ENCODE measurements at places on chromosomes 1 and 21.
A peak's percentile ranks its signal among the peaks of the same experiment; 100 is the strongest.

- peak; percentile 77 for DNase-seq
Observed at GRCh38 chr1:59879574-59879973, 47.0 kb downstream of the CYP2J2 start.

GRCh38 chr1:197356723-197357533 is 88.9 kb downstream of the CRB1 start:
- peak; percentile 53 for DNase-seq

- DNase-seq, result no peak
Observed at GRCh38 chr1:33792651-33793050, 71.2 kb upstream of the HMGB4 start.

GRCh38 chr1:206725109-206725963 is 40.6 kb downstream of the MAPKAPK2 start:
- peak; percentile 46 for DNase-seq

GRCh38 chr1:243923292-243924171 is 73.5 kb upstream of the AKT3 start:
- no peak for DNase-seq

DNA sequence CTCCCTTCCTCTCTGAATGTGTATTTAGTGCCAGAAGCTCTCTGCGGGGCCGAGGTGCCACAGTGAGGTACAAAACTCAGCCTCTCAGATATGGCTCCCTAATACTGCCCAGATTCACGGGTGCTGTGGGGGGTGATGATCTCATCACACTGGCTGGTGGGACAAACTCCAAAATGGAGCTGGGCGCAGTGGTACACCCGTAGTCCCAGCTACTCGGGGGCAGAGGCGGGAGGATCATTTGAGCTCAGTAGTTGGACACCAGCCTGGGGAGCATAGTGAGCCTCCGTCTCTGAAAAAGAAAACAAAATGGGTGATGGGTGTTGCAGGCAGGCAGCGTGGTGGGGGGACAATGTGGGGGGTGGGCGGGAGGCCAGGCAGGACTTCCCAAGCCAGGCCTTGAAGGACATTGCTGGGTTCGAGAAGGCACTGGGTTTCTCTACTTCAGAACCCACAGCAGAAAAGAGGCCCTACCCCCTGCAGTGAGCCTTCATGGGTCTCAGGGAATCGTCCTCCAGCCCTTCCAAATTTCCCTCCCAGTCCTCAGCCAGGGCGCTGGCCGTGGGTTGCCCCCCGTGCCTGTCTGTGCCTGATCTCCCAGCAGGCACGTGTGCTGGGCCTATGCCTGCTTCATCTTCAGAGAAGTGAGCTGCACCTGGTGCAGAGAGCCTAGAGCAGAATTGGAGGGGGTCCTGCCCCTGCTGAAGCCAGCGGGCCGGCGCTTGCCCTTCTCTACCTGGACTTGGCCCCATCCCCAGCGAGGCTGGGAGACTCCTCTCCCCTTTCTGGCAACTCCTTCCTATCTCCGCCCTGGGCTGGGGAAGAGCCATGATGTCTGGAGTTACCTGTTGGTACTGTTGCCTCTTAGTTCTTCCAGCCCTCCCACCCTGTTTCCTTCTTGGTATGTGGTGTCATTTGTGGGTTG is 14.0 kb downstream of the H6PD start:
- DNase-seq, result no peak

GRCh38 chr1:162380061-162380846 is 1.3 kb upstream of the C1orf226 start:
- DNase-seq, result peak; percentile 71

GRCh38 chr21:43369124-43369523 is 57.8 kb downstream of the SIK1 start:
- DNase-seq, result no peak

DNA sequence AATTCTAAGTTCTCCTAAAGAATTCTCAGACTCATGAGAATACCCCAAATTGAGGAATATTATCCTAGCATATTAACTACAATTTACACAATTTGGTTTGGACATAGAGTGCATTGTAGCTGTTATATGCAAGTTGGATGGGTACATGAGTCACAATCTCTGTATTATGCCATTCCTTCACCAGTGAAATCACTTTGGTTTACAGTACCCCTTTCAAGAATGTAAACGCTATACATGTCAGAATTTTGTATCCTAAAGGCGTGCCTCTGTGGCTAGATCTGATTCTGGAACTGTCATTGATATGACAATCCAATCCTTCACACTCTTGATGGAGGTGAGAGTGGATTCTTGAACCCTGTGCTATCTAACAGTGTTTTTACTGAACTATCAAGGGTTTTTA is 6.7 kb upstream of the IL10RB start:
- peak; percentile 68 for DNase-seq

DNA sequence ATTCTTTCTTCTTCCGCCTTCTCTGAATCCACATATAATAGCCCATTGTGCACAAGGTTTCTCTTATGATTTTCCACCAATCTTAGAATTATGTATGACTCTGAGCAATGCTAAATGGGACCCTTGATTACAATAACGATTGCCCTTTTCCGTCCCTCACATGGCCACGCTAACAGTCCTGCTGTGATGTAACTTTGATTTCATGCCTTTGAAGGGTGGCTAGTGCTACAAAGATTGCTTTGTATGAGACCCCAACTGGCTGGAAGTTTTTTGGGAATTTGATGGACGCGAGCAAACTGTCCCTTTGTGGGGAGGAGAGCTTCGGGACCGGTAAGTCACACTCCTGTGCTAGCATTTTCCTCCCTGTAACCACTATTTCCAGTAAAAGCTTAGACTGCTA is 45.3 kb downstream of the PGM1 start:
- DNase-seq, result no peak

- DNase-seq, result peak; percentile 3
Observed at GRCh38 chr1:237685551-237685950, 205.2 kb downstream of the ZP4 start.

GRCh38 chr1:210124736-210125135 is 107.9 kb upstream of the SERTAD4 start:
- DNase-seq, result no peak

- DNase-seq, result no peak
Observed at GRCh38 chr1:22619252-22619651, 17.2 kb upstream of the C1QA start.

DNA sequence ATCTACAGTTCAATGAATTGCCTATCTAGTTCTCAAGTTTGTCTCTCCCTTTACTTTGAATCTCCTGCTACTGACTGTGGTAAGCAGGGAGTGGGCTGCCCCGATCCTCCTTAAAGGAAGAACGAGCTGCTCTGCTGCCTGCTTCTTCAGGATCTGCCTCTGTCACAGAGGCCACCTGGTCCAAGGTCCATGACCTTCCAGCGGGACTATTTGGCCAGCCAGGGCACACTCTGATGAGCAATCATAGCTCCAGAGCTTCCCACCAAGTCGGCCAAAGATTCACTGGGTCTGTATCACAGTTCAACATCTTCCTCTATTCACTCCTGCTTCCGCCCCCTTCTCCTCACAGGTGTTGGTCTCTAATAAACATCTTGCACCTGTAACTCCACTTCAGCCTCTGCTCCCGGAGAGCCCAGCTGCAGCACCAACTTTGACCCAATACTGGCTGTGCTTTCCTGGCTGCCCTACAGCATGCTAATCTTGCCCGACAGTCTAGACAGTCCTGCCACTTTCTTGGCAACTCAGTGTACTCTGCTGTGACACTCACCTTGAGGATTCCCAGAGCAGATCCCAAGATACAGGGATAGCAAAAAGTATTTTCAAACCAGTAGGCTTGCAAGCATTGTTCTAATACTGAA is 16.9 kb upstream of the MAP10 start:
- DNase-seq, result no peak

- no peak for DNase-seq
Observed at GRCh38 chr1:24093732-24094131, 18.2 kb downstream of the MYOM3 start.

DNA sequence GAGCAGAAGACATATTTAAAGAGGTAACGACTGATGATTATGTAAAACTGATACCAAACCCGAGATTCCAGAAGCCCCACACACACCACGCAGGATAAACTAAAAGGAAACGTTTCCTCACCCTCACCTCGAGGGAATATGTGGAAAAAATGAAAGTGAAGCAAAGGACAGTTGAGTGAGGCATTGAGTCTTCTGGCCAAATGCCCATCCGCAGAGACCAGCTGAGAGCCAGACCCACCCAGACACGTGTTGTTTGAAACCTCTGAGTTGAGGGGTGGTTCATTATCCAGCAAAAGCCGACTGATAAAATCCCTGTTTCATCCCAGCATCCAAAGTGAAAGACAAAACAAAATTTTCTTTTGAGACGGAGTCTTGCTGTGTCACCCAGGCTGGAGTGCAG is 29.6 kb upstream of the PCBP3 start:
- no peak for DNase-seq

DNA sequence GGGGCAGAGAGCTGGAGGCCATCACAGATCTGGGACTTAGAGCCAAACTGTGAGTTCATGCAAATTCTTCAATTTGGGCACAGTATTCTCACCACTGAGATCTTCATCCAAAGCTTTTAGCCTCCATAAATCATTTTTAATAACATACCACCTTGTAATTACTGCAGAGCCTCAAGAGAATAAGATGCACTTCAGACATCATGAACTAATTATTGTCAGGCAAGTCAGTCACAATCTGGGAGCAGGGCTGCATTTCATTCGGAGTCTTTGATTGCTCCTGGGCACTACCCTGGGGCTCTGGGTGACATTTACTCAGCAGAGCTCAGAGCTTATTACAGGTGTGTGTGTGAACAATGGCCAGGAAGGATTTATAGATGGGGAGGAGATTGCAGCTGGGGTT is 623.7 kb downstream of the PTPRU start:
- no peak for DNase-seq

- no peak for DNase-seq
Observed at GRCh38 chr21:45576838-45577737, 34.8 kb upstream of the SLC19A1 start.

- no peak for DNase-seq
Observed at GRCh38 chr1:57109883-57110282, 144.1 kb upstream of the C8B start.

GRCh38 chr1:24266998-24267397 is 52.2 kb upstream of the GRHL3 start:
- DNase-seq, result no peak

DNA sequence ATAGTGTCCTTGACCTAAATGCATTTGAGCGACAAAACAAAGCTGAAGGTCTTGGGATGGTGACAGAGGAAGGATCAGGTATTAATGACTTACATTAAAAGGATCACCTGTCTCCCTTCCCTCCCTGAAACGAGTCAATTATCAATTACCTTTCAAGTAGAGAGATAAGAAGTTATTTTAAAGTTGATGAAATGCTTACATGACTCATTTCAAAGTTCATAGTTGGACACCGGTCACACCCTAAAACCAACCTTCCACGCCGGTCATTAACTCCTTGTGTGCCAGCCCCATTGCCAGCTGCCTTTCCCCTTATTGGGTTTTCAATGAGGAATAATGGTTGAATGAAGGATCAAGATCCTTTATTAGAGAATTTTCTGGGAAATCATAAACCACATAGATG is 129.8 kb downstream of the ZP4 start:
- no peak for DNase-seq

DNA sequence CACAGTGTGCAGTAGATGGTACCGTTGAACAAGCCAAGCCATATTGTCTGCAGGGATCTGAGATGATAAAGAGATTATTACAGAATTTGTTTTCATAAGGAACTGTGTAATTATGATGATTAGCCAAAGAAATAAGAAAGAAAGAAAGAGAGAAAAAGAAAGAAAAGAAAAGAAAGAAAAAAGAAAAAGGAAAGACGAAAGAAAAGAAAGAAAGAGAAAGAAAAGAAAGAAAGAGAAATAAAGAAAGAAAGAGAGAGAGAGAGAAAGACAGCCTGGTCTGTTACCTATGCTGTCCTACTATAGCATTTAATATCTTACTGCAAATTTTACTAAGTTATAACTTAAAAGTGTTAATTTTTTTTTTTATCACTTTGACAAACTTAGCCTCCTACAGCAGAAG is 43.6 kb downstream of the KCNK1 start:
- DNase-seq, result no peak

GRCh38 chr1:220748089-220748934 is at the start of gene MTARC2:
Gene MTARC2, plus strand, starts transcription at chr1:220748322. Its CDS starts 210 bp downstream, at chr1:220748532.
- DNase-seq, result peak; percentile 45

DNA sequence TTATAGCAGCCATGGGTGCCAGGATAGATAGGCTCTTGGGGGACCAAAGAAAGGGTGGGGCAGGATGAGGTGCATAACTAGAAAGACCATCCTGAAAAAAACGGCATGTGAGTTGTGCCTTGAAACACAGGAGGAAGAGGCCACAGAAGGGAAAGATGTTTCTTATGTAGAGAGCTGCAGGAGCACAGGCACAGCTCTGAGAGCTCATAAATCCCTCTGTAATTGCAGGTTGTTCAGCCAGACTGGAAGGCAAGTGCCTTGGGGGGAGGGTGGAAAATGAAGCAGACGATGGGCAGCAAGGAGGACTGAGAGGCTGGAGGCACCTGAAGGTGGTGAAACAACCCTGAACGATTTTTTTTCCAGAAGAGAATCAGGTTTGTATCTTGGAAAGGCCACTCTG is 170.7 kb downstream of the NR5A2 start:
- DNase-seq, result no peak

- DNase-seq, result no peak
Observed at GRCh38 chr1:64505232-64505943, 35.5 kb downstream of the CACHD1 start.

DNA sequence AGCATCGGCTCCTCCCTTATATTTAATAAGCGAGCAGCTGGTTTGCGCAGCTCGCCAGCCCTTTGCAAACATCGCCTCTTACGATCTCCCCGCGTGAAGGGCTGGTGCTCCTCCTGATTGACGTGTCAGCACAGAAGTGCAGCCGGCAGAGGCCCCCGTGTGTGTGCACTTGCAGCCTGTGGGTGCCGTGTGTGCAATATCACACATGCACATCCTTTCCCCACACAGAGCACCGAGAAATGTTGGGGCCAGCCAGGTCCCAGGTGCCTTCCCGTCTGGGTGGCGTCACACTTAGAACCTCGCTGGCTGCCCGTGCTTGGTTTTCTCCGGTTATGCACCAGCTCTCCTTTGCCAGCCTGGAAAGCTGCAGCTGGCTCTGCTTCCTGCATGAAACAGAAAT is 126.6 kb upstream of the AJAP1 start:
- no peak for DNase-seq

DNA sequence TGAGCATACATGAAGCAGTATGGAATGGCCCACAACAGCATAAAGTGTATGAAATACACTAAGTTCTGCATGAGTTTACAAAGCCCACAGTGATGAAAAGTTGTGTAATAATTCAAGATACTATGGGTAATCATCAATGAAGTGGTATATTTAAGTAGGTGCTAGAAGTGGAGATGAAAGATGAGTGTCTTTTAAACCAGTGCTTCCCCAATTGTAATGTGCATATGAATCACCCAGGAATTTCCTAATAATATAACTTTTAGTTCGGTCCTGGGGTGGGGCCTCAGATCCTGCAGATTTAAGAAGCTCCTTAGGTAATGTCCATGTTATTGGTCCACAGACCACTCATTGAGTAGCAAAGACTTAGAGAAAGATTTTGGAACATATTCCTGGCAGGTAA is 184.9 kb downstream of the DUSP10 start:
- no peak for DNase-seq

DNA sequence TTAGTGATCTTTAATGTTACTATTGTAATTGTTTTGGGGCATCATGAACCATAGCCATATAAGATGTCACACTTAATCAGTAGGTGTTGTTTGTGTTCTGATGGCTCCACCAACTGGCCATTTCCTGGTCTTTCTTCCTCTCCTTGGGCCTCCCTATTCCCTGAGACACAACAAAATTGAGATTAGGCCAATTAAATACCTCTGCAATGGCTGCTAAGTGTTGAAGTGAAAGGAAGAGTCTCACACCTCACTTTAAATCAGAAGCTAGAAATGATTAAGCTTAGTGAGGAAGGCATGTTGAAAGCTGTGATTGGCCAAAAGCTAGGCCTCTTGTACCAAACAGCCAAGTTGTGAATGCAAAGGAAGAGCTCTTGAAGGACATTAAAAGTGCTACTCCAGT is 30.7 kb downstream of the PPP2R5A start:
- peak; percentile 40 for DNase-seq

Data from amniotic epithelial cell (primary cell).